Hematopoietic multipotent progenitor cell treated with erythropoietin and hydrocortisone succinate and interleukin-3 and kit ligand, for 17 days (in vitro differentiated cells): ENCODE measurements at places on chromosomes 3 and 15.
A peak's percentile ranks its signal among the peaks of the same experiment; 100 is the strongest.

GRCh38 chr3:17799312-17799711, 56.9 kb upstream of the TBC1D5 start:
- DNase-seq, result no peak

DNA sequence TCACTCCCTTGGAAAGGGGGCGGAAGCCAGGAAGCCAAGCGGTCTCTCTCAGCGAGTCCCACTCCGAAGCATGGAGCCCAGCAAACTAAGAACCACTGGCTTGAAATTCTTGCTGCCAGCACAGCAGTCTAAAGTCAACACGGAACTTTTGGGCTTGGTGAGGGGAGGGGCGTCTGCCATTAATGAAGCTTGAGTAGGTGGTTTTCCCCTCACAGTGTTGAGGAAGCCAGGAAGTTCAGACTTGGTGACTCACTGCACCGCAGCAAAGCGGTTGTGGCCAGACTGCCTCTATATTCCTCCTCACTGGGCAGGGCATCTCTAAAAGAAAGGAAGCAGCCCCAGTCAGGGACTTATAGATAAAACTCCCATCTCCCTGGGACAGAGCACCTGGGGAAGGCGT, 665.4 kb upstream of the CBLB start:
- DNase-seq, result no peak

DNA sequence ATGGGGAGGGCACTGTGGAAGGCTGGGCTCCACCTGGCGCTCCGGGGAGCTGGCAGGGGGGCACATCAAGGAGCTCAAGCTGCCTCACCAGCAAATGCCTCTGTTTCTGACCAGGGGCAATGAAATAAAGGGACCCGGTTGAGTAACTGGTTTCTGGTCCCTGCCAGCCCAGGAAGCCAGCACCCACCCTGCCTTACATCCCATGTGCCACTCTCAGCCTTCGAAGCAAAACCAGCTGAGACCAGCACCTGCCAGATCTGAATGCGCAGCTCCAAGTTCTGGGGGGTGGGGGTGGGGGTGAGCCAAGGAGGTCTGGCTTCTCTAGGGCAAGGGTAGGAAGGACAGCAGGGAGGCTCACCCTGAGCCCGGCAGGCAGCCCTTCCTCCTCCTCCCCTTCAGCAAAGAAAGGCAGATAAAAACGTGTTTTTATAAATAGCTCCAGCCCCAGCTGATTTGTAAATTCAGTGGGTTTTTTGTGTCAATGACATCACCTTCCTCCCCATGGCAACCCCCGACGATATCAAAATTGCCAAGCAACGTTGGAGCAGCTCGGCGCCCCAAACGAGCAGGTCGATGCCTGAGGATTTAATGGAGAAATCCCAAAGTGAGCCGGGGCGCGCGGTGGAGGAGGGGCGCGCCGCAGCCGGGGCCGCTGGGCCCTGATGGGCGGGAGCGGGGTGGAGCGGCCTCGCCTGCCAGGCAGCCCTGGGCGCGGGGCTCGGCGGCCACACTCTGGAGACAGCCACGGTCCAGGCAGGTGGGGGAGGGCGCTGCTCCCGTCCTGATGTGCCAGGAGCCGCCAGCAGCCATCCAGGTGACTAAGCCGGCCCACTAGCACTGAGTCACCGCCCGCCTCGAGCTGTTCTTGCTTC, at the start of gene PAK6:
TSS of gene PAK6 (plus strand) at position 532 of the 872 bp plus-strand sequence. CDS start 25,723 bp downstream, outside the sequence.
- peak; percentile 30 for DNase-seq

- DNase-seq, result no peak
Measured at GRCh38 chr3:29764041-29764440, 483.2 kb downstream of the RBMS3 start.

DNA sequence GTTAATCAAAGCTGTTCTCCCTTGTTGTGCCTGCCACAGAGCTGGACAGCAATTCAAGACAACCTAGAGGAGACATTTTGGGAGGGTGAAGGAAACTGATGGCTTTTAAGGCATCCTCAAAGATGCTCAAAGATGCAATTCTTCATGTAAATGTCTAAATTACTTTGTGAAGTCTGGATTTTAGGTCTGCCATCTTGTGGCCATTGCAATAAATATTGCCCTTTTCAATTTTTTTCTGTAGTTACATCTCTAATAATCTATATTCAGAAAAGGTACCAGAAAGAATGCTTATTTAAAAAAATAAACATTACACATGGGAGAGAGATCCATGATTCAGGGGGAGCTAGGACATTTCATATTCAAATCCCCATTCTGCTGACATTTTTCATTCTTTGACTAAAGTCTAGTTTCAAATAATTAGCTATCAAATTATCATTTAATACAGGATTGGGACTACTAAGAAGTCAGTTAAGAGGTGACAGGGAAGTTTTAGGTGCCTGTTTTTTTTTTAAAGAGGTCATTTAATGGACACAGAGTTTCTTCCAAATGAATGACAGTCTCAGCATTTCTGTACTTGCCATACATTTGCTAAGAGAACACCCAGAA, 259.8 kb upstream of the WNT5A start:
- DNase-seq, result no peak
